ENCODE measurements at places on chromosomes 3 and 15.
A peak's percentile ranks its signal among the peaks of the same experiment; 100 is the strongest.

- no peak overlapping the region for H3K27ac ChIP-seq
- H3K36me3 ChIP-seq: no peaks in the 10 kb centered on the region
- no peak for DNase-seq
- no peaks in the 10 kb centered on the region for H3K27me3 ChIP-seq
- H3K4me3 ChIP-seq: no peak overlapping the region
- H3K4me1 ChIP-seq: no peaks in the 10 kb centered on the region
Measured at GRCh38 chr3:159721324-159721723, 267.3 kb upstream of the IL12A start.

GRCh38 chr3:23254835-23255234 is 51.7 kb downstream of the UBE2E2 start:
- H3K27me3 ChIP-seq: no peaks in the 10 kb centered on the region
- H3K4me1 ChIP-seq: no peaks in the 10 kb centered on the region
- no peak for DNase-seq
- H3K36me3 ChIP-seq: no peaks in the 10 kb centered on the region
- H3K4me3 ChIP-seq: no peak overlapping the region

- no peak overlapping the region for H3K27ac ChIP-seq
- H3K27me3 ChIP-seq: no peaks in the 10 kb centered on the region
- H3K4me3 ChIP-seq: no peak overlapping the region
- DNase-seq: no peak
Measured at GRCh38 chr3:30169487-30169886, 436.9 kb upstream of the TGFBR2 start.

- DNase-seq: no peak
- H3K4me3 ChIP-seq: no peak overlapping the region
- H3K27me3 ChIP-seq: no peaks in the 10 kb centered on the region
- H3K4me1 ChIP-seq: no peaks in the 10 kb centered on the region
Measured at GRCh38 chr3:153008226-153008625, 153.8 kb upstream of the RAP2B start.

DNA sequence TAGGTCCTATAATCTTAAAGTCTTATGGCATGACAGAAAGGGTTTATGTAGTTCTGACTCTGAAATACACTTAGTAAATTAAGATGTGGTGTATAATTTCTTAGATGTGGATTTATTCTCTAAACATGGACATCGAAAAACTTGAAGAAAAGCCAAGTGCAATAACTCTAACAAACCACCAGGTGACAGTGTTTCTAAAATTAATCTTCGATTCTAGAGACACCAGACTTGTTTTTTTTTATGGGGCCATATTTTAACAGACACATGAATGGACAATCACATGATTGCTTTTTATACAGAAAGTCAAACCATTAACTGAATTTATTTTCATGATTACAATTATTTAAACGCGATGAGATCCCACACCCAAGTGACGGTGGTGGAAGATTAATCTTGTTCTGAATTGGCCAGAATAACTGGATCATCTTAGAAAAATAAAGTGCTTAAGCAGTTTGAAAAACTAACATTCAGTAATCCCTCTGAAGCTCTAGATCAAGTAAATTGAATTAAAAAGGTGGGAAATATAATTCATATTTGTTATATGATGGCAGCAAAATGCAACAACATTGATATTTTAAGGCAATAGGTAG is 305.1 kb downstream of the LSAMP start:
- H3K4me3 ChIP-seq: no peak overlapping the region
- H3K36me3 ChIP-seq: no peaks in the 10 kb centered on the region
- DNase-seq: no peak
- no peaks in the 10 kb centered on the region for H3K27me3 ChIP-seq

DNA sequence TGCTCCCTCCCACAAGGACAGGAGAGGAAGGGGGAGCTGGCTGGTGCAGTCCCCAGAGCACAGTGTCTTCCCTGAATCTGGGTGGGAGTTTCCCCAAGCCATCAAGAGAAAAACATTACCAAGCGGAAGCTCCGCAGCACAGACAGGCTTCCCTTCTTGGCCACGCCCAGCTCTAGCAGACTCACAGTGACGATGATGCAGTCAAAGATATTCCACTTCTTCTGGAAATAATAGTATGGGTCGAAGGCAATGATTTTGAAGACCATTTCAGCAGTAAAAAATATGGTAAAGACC is 76.7 kb downstream of the SCN10A start:
- no peaks in the 10 kb centered on the region for H3K36me3 ChIP-seq
- H3K4me1 ChIP-seq: no peaks in the 10 kb centered on the region
- no peaks in the 10 kb centered on the region for H3K27me3 ChIP-seq
- H3K27ac ChIP-seq: no peak overlapping the region
- no peak for DNase-seq
- H3K4me3 ChIP-seq: no peak overlapping the region

GRCh38 chr3:15325228-15325627 is 7.2 kb downstream of the SH3BP5 start:
- no peak overlapping the region for H3K4me3 ChIP-seq
- DNase-seq: no peak
- H3K4me1 ChIP-seq: peaks cover 95% of the 10 kb centered on the region
- no peaks in the 10 kb centered on the region for H3K27me3 ChIP-seq
- no peak overlapping the region for H3K27ac ChIP-seq
- no peaks in the 10 kb centered on the region for H3K36me3 ChIP-seq

DNA sequence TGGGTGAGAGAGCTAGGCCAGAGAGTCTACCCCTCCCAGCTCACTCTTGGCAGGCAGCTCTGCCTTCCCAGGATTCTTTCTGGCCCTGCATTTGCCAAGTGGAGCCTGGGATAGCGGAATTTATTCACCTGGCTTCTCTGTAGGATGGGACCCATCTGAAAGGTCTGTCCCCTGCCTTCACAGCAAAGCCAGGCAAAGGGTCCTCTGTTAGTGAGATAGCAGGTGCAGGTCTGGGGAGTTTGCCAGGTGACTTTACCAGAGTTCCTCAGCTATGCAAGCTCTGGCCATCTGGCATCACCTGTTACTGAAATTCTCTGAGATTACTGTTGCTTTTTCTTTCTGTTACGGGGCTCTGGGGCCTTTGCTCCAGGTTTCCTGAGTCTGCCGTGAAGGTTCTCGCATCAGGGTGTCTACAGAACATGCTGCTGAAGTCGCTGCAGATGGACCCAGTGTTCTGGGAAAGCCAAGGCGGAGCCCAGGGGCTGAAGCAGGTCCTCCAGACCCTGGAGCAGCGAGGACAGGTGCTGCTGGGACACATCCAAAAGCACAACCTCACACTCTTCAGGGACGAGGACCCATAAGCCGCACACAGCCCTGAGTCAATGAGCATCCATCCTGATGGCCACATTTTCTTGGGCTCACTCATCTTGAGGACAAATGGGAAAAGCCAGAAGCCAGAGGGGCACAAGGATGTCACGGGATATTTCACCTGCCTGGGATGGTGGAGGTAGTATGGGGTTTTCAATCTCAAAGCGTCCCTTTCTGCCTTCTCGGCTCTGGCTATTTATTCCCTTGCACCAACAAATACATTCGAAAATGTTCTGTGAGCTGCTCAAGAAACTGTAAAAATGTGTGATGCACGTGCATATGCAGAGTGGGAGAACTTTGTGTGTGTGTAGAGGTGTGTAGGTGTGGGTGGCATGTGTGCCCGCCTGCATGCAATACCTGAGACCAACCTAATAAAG is 49.8 kb downstream of the POMGNT2 start:
- H3K36me3 ChIP-seq: no peaks in the 10 kb centered on the region
- H3K4me1 ChIP-seq: no peaks in the 10 kb centered on the region
- H3K27ac ChIP-seq: no peak overlapping the region

GRCh38 chr3:146813496-146813895 is 208.3 kb upstream of the PLSCR5 start:
- H3K36me3 ChIP-seq: no peaks in the 10 kb centered on the region
- H3K4me1 ChIP-seq: no peaks in the 10 kb centered on the region
- no peak for DNase-seq

GRCh38 chr3:13338231-13338630 is 81.9 kb downstream of the NUP210 start:
- H3K4me1 ChIP-seq: no peaks in the 10 kb centered on the region
- H3K4me3 ChIP-seq: no peak overlapping the region
- no peak for DNase-seq
- H3K36me3 ChIP-seq: no peaks in the 10 kb centered on the region
- H3K27me3 ChIP-seq: no peaks in the 10 kb centered on the region
- no peak overlapping the region for H3K27ac ChIP-seq

GRCh38 chr3:97721446-97721845 is 43.1 kb upstream of the ARL6 start:
- H3K27ac ChIP-seq: no peak overlapping the region
- no peaks in the 10 kb centered on the region for H3K4me1 ChIP-seq
- H3K27me3 ChIP-seq: no peaks in the 10 kb centered on the region
- no peak for DNase-seq
- no peaks in the 10 kb centered on the region for H3K36me3 ChIP-seq

DNA sequence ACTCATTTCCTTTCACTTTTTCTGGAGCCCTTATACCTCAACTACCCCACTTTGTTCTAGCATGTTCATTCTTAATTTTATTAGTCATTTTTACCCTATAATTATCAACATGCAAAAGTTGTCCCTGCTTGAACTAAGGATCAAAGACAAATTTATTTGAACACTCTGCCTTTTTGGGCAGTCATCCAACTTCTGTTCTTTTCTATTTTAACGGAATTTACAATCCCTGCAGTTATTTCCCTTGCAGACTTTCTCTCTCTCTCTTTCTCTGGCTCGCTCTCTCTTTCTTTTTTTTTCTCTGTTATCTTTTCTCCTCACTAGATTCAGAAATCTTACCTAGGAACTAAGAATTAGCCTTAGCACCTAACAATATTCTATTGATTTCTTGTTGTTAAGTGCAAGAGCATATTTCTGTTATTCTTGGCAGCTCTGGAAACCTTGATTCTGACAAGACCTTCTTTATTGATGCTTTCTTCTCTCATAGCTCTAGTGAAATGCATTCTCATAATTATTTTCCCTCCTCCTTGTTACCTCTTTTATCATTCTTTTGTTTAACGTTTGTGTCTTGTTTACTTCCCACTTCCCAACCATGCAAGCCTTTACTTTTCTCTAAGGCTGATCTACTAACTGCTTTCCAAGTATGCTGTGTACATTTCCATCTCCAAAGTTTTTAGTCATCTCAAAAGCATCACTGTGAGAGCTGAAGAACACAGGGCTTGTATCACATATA is 951.6 kb downstream of the DIPK2A start:
- H3K4me1 ChIP-seq: no peaks in the 10 kb centered on the region
- H3K27ac ChIP-seq: no peak overlapping the region
- no peak overlapping the region for H3K4me3 ChIP-seq
- H3K36me3 ChIP-seq: no peaks in the 10 kb centered on the region
- no peak for DNase-seq

- H3K4me1 ChIP-seq: no peaks in the 10 kb centered on the region
- no peak overlapping the region for H3K27ac ChIP-seq
- DNase-seq: no peak
- H3K36me3 ChIP-seq: no peaks in the 10 kb centered on the region
- no peak overlapping the region for H3K4me3 ChIP-seq
Measured at GRCh38 chr3:64058566-64058965, 35.3 kb upstream of the PSMD6 start.

- no peak overlapping the region for H3K27ac ChIP-seq
- no peaks in the 10 kb centered on the region for H3K4me1 ChIP-seq
- no peaks in the 10 kb centered on the region for H3K36me3 ChIP-seq
- no peaks in the 10 kb centered on the region for H3K27me3 ChIP-seq
- no peak overlapping the region for H3K4me3 ChIP-seq
Measured at GRCh38 chr3:33942483-33943150, 144.2 kb downstream of the PDCD6IP start.

GRCh38 chr15:61099020-61099810 is 129.9 kb downstream of the RORA start:
- no peak overlapping the region for H3K4me3 ChIP-seq
- DNase-seq: no peak
- H3K4me1 ChIP-seq: no peaks in the 10 kb centered on the region
- H3K27me3 ChIP-seq: no peaks in the 10 kb centered on the region
- H3K27ac ChIP-seq: no peak overlapping the region

DNA sequence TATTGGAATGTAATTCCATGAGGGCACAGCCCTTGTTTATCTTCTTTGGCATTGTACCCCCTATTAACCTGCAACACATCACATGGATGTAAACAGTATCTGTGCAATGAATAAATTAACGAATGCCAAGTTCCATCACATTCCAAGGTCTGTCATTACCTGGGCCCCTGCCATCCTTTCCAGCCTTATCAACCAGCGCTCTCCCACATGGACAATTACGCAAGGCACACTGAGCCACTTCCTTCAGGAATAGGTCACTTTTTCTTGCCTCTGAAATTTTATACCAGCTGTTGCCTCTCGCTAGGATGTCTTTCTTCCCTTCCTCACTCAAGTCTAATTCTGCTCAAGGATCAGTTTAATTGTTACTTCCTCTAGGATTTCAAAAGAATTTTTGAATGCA is 1051.8 kb upstream of the CFAP20DC start:
- no peak overlapping the region for H3K27ac ChIP-seq
- no peak for DNase-seq
- no peaks in the 10 kb centered on the region for H3K4me1 ChIP-seq
- no peak overlapping the region for H3K4me3 ChIP-seq

GRCh38 chr15:91099616-91099994 is 452 bp upstream of the SV2B start:
- no peaks in the 10 kb centered on the region for H3K36me3 ChIP-seq
- H3K4me1 ChIP-seq: peaks cover 7% of the 10 kb centered on the region
- no peak overlapping the region for H3K27ac ChIP-seq
- peaks cover 8% of the 10 kb centered on the region for H3K27me3 ChIP-seq
- no peak for DNase-seq

DNA sequence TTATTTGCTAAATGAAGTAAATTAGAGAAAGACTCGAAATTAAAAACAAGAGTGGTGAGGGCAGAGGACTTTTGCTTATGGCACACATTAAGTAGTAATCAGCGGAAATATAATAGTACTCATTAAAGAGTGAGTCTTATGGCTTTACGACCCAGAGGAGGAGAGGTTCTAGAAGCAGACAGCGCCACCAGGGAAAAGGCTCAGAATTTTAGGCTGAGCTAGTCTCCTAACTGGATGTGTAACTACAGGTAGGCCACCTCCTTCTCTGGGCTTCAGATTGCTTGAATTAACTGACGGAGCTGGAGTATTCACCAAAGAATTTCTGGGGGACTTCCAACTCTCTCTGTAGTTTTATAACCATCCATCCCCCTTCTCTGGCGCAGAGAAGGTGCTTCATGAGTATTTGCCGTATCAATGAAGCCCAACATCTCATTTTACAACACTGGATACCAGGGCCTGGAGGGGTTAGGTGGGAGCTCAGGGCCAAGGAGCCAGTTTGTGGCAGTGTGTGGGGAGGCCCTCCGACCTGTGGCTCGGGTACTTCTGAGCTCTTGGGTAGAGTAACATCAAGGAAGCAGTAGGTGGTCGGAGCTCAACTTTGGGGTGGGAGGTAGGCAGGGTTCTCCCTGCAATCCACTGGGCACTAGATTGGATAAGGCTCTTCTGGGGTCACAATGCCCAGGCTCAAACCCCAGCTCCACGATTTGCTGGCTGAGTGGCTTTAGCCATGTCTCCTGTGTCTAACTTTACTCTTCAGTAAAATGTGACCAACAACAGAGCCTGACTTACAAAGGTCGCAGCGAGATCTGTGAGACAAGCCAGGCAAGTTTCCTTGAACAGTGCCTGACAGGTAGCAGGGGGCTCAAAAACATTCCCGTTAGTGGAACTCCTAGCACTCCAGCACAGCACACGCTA is 1.1 kb downstream of the CHCHD4 start:
- peaks cover 78% of the 10 kb centered on the region for H3K4me1 ChIP-seq
- no peak for DNase-seq
- H3K27ac ChIP-seq: peak overlapping the region; percentile 98
- peaks cover 2% of the 10 kb centered on the region for H3K36me3 ChIP-seq
- H3K4me3 ChIP-seq: peak overlapping the region; percentile 89
